ENCODE measurements at places on chromosomes 2 and 18.

DNA sequence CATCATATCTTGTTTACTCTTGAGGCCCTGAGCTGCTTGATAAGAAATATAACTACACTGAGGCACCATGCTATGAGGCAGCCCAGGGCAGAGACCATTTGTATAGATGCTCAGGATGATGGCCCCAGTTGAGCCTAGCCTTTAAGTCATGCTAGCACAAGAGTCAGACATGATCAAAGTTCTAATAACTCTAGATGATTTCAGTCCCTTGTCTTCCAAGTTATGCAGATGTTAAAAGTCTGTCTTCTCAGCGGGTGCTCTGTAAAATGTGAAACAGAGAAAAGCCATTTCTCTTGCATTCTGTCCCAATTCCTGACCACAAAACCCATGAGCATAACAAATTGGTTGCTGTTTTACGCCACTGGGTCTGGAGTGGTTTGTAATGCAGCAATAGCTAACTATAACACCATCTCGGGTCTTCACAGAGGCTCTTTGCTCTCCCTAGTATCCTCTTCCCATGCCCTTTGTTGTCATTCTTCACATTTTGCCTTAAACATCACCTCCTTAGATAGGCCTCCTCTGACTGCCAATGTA lies 49.6 kb downstream of the NXPH2 start:
- DNase-seq, result no peak

GRCh38 chr2:61543062-61543461 lies 4.9 kb upstream of the XPO1 start:
- DNase-seq, result no peak

DNA sequence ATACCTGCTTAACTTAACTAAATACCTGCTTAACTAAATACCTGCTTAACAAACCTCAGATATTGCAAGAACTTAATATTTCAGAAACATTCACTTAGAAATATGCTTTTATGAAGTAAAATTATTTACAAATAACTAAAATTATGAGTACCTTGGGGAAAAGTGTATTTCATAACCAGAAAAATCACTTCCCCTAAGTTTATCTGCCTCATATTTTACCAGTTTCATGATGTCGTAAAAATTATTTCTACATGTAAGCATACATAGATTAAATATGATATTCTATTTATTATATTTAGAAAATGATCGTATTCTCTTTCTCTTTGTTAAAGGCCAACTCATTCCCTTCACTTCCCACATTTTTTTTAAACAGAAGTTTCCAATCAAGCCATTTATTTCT lies 41.5 kb upstream of the DSC1 start:
- no peak for DNase-seq

DNA sequence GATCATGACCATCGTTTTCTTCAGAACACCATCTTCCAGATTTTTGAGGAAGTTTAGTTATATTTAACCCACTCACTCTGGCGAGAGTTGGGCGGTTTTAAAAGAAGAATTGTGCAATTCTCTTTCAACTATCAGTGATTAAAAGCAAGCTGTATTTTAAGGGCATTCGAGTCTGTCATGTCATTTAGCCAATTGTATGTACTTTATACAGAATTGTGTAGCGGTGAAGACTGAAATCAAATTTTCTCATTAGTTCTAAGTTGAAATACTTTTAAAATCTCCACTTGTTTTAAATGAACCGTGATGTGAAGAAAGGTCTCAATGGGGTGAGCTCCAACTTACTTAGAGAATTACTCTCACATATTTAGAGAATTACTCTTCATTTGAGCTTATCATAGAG lies 214.6 kb upstream of the DTNA start:
- no peak for DNase-seq

All from activated T-cell treated with anti-CD3 and anti-CD28 coated beads for 48 hours (primary cell).